Activated CD4-positive, alpha-beta T cell treated with anti-CD3 and anti-CD28 coated beads, Interleukin-2, amount 50 U/mL, for 16 hours (primary cell): ENCODE measurements at places on chromosomes 13 and 19.

DNA sequence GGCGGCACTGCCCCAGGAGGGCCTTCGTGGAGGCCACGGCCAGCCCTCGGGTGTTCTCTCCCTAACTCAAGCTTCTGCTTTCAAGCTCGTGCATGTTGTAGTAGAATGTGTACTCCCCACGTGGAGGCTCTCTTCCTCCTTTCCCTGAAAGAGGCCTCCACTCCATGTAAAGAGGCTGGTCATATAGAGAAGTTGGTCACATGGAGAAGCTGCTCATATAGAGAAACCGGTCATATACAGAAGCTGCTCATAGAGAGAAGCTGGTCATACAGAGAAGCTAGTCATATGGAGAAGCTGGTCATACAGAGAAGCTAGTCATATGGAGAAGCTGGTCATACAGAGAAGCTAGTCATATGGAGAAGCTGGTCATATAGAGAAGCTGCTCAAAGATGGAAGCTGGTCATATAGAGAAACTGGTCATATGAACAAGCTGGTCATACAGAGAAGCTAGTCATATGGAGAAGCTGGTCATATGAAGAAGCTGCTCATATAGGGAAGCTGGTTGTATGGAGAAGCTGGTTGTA lies 152.5 kb downstream of the COL4A1 start:
- peak; percentile 5 for DNase-seq

- DNase-seq = no peak
These were observed 21.6 kb downstream of the POU2F2 start for GRCh38 chr19:42110658-42111057.

DNA sequence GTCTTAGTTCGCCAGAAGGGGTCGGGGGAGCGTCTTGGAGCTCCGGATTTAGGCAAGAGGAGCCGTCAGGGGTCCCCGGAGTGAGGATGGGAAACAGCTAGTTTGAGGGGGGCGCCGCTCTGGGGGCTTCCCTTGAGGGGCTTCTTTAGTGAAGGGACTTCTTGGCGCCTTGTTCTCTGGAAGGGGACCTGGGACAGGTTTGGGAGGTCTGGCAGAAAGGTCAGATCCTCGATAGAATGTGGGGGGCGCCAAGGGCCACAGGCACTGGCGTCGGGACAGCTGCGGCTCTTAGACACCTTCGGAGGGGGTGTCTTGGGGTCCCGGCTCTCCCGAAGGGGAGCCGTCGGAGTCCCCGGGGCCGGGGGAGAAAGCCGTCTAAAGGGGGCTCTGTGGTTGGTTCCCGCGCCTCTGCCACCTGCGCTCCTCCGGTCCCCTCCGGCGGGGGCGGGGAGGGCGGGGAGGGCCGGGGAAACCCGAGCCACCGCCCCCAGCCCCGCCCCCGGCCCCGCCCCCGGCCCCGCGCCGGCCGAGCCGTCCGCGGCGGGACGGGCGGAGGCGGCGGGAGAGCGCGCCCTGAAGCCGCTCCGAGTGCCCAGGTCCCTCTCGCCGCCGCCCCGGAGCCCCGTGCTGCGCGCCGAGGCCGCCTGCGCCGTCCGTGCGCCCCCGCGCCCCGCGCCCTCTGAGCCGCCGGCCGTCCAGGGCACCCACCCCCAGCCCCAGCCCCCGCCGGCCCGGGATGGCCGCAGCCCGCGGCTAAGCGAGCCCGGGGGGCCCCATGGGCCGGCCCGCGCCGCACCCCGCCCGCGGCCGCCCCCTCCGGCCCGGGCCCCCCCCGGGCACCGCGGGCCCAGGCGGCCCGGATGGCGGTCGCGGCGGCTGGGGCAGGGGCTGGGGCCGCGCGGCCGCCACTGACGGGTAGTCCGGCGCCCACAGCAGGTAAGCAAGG lies at the start of gene NRTN:
NRTN (plus strand) TSS at position 552 of the 946 bp plus-strand sequence. CDS start 19,099 bp downstream, outside the sequence.
- no peak for DNase-seq

DNA sequence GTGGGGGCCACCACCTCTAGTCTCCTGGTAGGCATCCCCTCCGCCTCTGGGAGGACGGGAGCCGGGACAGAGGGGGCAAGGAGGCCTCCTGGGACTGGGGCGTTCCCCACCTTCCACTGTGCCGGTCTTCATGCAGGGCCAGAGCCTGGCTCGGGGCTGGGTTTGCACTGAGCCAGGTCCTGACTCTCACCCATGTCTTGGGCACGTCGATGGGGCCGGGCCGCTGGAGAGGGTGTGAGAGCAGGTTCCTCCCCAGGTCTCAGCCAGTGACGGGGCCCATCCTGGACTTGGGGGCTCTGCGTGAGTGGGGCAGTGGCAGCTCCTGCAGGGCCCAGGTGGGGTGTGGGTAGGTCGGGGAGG lies 26.6 kb downstream of the ATP11A start:
- no peak for DNase-seq

DNA sequence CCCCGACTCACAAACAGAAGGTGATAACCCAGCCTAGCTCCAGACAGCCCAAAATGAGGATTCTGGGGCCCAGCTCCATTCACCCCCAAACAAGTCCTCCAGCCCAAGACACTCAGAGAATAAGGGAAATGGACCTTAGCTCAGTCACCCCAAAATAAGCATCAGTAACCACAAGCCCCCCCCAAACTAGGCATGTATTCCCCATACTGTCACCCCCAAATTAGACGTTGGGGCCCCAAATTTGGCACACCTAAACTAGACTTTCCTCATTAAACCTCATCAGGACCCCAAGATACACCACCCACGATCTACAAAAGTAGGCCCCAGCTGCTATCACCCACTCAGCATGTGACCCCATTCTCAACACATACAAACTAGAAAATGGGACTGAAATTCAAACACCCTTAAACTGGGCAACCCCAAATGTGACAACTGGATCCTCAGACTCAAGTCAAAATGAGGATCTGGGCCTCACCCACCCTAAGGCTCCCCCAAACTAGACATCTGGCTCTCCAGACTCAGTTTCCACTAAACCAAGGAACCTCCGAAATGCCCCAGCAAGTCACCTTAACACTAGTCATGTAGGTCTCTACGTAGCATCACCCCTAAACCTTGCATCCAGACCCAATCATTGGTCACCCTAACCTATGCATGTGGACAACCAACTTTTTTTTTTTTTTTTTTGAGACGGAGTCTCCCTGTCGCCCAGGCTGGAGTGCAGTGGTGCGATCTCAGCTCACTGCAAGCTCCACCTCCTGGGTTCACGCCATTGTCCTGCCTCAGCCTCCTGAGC lies 13.4 kb upstream of the ERFL start:
- DNase-seq = no peak

DNA sequence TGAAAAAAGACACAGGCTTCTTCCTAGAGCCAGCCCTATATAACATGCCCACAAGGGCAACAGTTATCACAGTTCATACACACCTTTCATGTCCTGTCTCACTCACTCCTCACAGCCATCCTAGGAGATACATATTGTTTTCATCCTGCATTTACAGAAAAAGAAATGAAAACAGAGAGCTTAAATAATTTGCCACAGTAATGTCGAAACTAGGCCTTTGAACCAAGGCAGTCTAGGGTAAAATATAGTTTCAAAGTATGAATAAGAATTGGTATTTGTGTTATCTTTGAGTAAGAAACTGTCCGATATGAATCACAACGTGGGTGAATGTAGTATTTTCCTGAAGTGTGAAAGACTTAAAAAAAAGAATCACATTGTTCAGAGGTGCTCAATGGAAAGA lies 26.8 kb downstream of the CLDN10 start:
- DNase-seq = peak; percentile 56

DNA sequence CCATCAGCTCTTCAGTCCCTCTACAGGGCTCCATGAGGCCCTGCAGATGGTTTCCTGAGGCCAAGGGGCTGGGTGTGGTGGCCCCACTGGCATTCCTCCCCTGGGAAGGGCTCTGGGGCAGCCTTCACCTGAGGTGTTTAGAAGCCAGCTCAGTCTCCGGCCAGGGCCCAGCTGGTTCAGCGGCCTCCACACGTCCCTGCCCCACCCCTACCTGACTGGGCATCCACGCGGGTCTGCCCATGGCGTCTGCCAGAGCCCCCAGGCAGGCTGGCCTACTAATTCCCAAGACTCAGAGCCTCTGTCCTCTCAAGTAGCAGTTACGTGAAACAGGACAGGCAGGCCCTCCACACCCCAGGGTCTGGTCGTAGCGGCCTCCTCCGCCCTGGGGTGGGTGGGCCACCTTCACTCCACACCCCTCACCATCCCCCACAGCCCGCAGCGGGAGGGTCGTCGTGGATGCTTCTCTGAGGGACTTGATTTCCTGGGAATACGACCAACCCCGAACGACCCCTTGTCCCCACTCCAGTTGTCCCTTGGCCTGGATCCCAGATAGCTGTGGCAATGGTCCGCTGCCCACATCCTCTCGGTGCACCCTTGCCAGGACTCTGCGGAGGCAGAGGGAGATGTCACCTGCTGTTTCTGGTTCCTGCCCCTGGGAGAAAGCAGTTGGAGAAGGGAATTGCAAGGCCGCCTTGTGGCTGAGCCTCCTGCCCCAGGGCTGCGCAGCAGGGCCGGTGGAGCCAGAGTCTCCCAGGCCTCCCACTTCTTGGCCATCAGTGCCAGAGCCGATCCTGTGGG lies 24.3 kb downstream of the CAPN12 start:
- DNase-seq = no peak

DNA sequence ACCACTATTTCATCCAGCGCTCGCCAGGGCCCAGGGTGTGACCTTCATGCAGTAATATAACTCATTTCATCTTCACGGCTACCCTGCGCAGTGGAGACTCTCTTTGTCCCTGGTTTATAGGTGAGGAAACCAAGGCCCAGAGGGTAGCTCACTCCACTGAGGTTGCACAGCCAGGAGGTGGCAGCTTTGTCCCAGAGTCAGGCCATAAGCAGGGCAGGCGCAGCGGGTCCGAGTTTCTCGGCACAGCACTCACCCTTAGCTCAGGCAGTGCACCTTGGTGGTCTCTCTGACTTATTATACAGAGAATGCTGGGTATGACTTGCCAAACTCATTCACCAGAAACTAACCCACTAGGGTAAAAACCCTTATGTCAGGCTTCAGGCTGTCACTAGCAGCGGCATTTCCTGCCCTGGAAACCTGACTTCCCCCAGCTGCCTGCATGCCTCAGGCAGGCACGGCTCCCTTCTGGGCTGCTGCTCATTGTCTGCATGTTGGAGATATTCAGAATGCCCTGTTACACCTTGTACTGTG lies 24.5 kb downstream of the PPP5C start:
- no peak for DNase-seq

DNA sequence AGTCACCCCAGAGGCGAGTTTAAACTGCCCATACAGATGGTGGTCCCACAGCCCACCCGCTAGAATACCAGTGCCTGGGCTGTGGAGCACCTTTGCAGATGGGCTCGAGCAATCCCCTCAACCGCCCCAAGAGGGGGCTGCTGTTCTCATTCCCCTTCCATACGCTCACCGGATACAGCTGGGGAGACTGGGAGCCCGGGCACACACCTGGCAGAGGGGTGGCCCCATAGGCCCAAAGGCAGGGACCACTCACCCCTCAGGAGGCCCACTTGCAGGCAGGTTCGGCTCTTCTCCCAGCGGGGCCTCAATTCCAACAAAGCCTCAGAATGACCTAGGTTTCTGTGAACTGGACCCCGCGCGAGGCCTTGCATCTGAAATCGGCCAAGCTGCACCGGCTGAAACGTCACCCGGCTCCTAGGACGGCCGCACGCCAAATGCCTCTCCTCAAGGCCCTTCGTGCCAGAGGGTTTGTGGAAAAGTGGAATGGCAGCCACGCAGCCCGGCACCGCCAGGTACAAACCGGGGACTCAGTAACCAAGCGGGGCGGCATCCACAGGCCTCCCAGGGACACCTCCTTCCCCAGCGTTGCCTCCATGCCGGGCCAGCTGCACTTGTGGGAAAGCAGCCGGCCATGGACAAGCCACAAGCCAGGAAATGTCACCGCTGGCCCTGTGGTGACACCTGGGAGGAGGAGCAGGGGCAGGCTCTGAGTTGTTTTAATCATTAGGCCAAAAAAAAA lies 18.7 kb downstream of the MLLT1 start:
- no peak for DNase-seq

- DNase-seq = no peak
These were observed 31.7 kb downstream of the TSHZ3 start for GRCh38 chr19:31317570-31317969.

DNA sequence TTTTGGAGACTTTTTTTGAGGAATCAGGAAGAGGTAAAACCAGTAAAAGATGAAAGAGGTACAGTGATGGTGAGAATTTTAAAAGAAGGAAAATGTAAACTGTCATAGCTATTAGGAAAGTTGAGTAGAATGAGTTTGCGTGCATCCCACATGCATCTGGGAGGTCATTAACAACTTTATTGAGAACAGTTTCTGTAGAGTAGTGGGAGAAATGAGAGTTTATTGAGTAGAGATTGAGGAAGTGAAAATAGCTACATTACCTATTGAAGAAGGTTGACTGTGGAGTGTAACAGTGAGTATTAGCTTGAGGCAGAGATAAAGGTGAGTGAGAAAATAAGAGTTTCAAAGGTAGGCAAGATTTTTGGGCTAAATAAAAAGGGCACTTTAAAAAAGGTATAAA lies 38.7 kb downstream of the BRCA2 start:
- no peak for DNase-seq

DNA sequence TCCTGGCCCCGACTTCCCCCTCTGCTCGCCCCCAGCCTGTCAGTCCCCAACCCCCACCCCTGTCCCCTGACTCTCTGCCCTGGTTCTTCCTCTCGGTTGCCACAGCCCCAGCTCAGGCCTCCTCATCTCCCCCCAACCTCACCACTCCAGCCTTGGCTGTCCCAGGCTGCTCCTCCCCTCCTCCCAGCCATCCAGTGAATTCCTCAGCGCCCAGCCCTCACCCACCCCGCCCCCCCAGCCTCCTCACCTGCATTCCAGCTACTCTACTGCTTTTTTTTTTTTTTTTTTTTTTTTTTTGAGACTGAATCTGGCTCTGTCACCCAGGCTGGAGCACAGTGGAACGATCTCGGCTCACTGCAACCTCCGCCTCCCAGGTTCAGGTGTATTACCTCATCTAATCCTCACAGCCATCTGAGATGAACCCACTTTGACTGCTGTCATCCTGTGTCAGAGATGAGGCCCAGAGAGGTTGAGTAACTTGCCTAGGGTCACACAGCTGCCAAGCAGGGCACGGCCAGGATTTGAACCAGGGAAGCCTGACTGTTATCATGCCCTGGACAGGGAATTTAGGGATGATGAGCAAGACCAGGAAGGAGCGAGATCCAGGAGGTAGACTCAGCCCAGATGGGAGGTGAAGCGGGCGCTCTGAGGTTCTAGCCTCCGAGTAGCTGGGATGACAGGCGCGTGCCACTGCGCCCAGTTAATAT lies 2.6 kb downstream of the SULT2B1 start:
- no peak for DNase-seq

DNA sequence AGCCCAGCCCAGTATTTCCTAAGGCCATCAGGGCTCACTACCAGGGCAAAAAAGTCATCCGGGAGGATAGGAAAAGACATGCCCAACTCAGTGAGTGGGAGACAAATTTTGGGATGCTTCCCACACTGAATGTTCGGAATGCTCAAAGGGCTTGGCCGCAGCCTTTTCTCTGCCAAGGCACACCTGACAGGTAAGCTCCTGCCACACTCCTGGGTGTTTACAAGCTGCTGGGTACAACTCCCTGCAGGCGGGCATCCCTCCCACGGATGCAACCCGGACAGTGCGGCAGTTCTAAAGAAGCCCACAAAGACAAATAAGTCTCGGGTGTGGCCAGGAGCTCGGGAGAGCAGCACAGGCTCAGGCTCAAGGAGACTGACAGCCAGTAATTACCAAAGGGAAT lies 28.1 kb downstream of the SLC7A1 start:
- no peak for DNase-seq
